ENCODE measurements at places on chromosomes 5 and 9.

DNA sequence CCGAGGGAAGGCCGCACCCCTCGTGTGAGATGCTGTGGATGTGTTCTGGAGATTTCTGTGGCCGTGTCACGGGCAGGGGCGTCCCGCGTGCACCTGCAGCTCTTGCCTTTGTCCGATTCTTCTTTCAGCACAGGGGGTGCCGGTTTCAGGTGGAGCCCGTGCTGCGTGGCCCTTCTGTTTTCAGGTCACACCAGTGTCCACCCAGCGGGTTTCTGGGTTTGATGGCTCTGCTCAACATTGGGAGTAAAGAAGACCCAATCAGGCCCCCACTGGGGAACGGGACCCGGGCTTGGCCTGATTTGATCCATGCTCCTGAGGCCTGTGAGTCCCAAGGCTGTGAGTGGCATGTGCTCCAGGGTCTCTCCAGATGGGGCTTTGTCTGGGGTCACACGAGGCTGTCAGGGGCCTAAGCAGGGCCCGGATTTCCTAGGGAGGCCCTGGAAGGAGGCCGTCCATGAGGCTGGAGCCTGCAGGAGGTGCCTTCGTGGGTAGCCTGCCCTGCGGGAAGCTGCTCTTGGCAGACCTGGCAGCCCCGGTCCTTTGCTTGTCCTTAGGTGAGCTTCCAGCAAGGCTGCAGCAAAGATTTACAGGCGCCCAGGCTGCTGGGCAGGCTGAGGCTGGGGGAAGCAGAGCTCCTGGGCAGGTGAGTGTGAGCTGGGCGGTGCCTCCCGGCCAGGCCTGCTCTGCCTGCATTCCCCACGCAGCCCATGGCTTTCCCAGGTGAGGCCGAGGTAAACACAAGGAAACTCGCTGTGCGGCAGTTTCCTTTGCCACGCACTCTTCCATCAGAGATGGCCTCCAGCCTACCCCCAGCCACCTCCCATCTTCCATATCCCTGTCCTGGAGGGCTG is 12.8 kb downstream of the MRPL36 start:
- no peak for DNase-seq

GRCh38 chr5:157539503-157540022 is 36.0 kb downstream of the ADAM19 start:
- DNase-seq: no peak

- no peak for DNase-seq
Measured at GRCh38 chr5:9617221-9617620, 12.9 kb downstream of the TAS2R1 start.

- no peak for DNase-seq
Measured at GRCh38 chr5:34608859-34609648, 47.1 kb upstream of the RAI14 start.

DNA sequence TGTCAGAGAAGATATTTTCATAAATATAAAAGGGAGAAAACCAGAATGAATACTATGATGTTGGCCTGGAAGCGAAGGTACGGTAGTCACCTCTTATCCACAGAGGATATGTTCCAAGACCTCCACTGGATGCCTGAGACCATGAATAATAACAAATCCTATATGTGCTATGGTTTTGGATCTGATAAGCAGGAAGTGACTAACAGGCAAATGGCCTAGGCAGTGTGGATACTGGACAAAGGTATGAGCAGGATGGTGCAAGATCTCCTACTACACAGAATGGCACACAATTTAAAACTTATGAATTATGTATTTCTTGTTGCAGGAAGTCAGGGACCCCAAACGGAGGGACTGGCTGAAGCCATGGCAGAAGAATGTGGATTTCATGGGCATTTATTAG is 48.2 kb downstream of the ADAMTS12 start:
- no peak for DNase-seq

DNA sequence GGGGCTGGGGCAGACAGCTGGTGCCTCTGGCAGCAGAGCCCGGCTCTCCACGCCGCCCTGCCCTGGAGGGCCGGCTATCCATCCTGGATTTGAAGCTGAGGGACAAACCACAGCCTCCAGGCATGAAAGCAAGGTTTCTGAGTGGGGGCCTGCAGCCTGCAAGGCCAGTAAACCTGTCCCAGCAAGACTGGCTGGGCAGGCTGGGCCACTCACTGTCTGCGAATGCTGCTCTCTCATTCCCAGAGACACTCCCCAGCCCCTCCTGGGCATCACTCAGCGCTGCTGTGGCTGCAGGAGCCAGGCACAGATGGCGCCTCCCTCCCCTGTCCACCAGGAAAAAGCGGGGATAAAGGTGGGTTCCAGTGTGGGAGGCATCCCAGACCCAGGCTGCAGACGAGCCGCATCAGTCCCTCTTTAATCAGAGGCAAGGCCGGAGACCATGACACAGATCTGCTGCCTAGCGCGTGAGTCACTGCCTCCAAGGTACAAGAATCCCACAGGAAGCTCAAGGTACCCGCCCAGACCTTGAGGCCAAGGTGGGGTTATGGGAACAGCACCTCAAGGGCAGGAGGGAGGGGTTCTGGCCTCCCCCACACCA is 118.0 kb downstream of the VAV2 start:
- no peak for DNase-seq

- DNase-seq: no peak
Measured at GRCh38 chr9:105886136-105886535, 191.8 kb downstream of the TMEM38B start.

DNA sequence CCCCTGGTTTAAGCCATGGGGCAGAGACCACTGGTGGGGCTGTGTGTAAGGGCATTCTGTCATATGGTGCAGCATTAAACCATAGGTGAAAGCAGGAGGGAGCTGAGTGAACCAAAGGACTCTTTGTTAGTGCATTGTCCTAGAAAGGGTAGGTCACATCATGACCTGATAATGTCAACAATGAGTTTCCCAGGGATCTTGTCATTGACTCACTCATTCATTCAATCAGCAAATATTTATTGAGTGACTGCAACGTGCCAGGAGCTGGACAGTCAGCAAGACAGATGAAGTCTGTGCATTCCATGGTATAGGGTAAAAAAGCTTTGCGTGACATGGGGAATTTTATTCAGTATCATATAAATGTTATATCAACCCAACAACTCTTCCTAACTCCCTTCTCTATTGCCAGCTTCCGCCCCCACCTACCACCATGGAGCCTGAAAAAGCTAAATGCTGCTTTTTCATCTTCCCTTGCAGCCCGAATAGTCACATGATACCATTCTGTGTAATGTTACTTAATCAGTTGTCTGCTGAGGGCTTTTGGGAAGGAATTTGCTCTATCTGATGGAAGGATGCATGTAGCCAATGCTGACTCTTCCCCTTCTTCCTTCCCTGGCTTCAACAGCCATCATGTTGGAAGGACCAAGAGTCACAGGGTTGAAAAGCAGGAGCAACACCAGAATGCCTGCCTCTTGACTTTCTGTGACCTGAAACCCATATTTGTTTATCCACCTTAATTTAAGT is 11.5 kb upstream of the OTULINL start:
- DNase-seq: no peak

DNA sequence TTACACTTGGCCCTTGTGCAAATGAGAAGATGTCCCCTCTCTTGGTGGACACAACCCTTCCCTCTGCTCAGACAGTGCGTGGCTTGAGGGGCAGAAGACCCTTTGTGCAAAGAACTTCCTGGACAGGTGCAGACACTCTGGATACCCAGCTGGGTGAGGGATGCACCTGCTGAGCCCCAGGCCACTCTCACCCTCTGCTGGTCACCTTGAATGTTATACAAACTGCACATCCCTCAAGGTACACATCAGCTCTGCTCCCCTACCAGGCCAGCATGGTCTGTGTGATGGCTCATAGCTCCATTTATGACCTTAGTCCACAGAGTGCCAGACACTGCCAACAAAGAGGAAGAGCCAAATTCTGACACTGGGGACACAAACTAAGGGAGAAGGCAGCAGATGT is 3.1 kb upstream of the DIRAS2 start:
- no peak for DNase-seq

DNA sequence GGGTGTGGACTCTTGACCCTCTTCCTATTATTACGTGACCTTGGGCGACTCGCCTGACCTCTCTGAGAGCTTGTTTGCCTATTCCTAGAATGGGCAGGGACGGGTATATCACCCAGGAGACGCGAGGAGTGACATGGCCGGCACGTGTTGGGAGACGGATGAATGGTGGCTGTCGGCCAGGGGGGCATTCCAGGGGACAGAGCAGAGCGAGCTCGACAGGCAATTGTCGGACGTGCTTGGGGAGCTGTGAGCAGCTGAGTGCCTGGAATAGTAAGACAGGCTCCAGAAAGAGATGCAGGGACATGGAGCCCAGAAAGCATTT is 29.3 kb upstream of the UNC5A start:
- DNase-seq: no peak

DNA sequence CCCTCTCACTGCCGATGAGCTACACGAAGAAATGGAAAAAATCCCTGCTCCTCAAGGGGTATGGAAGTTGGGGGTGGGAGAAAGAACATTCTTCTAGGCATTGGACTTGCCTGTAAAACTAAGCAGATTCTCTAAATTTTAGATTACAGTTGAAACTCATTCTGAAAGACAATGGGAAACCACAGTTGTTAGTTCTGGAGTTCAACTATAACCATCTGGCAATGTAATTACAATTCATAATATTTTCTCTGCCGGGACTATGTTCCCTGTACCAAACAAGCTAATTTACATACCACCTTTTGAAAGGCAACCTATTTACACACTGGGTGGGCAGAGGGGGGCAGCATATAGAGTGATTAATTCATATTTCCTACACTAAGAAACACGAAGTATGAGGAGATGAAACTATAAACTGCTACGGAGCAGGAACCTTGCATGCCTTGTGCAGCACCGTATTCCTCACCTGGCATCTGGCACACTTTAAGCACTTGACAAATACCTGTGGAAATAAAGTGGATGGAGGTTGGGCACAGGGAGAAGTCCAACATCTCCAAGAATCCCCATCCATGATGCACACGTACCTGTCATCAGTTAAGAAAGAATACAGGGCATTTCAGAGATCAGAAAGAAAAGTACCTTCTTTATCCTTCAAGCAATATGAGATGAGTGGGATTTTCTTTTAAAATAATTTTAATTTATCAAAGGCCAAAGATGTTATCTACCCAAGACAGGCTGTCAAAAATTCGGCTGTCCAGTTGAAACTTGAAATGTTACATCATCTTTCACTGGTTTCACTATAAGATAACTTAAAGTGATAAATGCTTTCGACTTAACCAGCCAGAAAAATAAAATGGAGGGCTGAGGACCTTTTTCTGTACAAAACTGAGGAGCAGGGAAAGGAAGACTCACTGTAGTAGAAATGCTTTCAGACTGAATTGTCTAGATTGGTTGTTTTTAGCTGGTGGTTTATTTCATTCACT is 54.2 kb downstream of the SSBP2 start:
- no peak for DNase-seq

GRCh38 chr9:4443439-4443838 is 46.8 kb upstream of the SLC1A1 start:
- DNase-seq: no peak

DNA sequence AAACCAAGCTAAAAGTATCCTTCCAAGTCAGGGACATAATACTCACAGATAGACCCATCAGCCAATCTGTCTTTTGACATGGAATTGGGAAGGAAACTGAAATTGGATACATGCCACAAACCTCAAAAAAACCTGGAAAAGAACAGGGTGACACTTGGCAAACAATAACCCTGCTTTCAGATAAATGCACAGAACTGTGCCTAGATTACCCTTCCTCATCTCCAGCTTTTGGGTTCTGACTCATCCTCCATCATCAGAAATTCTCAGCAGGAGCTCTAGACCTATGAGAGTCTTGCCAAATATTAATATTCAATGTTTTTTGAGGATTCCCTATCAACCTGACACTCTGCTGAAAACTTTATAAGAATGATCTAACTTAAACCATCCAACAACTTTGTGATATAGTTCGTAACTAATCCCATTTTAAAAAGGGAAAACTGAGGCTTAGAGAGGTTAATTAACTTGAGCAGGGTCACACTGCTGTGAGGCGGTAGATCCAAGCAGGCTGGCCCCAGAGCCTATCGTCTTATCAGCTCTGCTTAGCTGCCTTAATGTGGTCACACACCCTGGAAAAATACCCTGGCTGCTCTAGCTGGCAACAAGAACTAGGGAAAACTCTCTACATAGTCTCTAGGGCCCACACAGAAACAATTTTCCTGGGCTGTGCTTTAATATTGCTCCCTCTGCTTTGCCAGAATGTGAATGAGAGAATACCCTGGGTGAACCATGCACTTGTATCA is 157.0 kb upstream of the TRPC7 start:
- no peak for DNase-seq

- no peak for DNase-seq
Measured at GRCh38 chr9:80375477-80375876, 803.7 kb downstream of the TLE4 start.

GRCh38 chr5:65812648-65813047 is 90.6 kb downstream of the NLN start:
- DNase-seq: no peak

DNA sequence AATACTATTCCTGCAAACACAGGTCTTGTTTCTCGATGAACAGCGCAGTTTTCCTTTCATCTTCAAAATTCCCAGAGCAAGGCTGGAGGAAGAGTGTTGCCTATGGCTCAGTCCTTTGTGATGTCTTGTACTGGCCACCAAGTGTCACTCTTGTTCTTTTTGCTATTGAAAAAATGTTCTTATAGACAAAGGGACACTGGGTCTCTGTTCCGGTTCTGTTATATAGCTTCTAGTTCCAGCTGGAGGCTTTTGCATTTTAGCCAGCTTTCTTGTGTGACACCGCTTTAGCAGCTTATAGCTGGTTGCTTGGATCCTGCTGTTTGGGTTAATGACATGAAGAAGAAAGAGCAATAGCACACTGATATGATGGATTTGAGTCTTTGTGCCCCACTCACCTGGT is 343.7 kb upstream of the KCNN2 start:
- DNase-seq: no peak

DNA sequence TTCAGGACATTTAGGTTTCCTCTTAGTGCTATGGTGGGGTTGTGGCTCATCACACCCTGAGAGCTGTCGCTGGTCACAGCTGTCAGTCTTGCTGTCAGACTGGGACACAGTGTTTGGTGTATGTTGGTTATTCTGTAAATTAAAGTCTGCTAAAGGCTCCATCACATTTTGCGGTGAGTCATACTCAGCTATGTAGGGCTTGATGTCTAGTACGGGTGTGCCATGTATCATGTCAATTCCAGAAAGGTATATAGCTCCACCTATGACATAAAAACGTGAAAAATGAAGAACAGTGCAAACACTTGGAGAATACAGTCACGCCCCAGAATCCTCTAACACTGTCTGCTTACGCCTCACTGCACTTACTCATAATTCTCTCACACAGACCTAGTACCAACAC is 11.9 kb downstream of the TRMO start:
- no peak for DNase-seq

- no peak for DNase-seq
Measured at GRCh38 chr5:164679461-164679860, 1174.0 kb downstream of the MAT2B start.

GRCh38 chr9:93292664-93293328 is 108.9 kb downstream of the WNK2 start:
- DNase-seq: no peak

DNA sequence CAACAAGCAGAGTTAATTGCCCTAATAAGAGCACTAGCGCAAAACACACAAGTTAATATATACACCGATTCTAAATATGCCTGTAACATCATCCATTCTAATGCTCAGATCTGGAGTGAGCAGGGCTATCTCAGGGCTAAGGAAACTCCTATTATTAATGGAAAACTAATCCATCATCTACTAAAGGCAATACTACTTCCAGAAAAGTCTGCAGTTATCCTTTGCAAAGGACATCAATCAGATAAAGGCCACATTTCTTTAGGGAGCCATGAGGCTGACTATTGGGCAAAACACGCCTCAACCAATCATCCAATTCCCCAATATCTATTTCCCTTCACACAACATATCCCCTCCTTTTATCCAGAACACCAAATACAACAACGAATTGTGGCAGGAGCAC is 1032.3 kb upstream of the NUDT12 start:
- DNase-seq: no peak

GRCh38 chr9:68497629-68498028 is 43.1 kb downstream of the TMEM252 start:
- no peak for DNase-seq

All from activated effector memory CD4-positive, alpha-beta T cell treated with Interleukin-2 at 50 U/mL for 16 hours (primary cell).